Psoas muscle (tissue), 8 donors: ENCODE measurements at places on chromosomes 3 and 15. TPM values are rescaled to one million over a fixed set of nuclear protein-coding genes. Genes with fewer than 3 reads are reported as not detected.

- no peak for DNase-seq
- no peaks in the 10 kb centered on the region for H3K27me3 ChIP-seq
- H3K4me1 ChIP-seq, result no peaks in the 10 kb centered on the region
- no peak overlapping the region for H3K4me3 ChIP-seq
Observed at GRCh38 chr3:54515441-54516213, 393.3 kb downstream of the CACNA2D3 start.

HMCES gene
- total RNA-seq, result 33.9 TPM

- no peak for DNase-seq
- H3K27ac ChIP-seq, result no peak overlapping the region
- no peaks in the 10 kb centered on the region for H3K4me1 ChIP-seq
- H3K4me3 ChIP-seq, result no peak overlapping the region
Observed at GRCh38 chr3:110311541-110311940, 760.1 kb upstream of the NECTIN3 start.

GRCh38 chr15:38920966-38921365 lies 356.4 kb upstream of the RASGRP1 start:
- no peaks in the 10 kb centered on the region for H3K36me3 ChIP-seq
- no peak overlapping the region for H3K4me3 ChIP-seq
- DNase-seq, result no peak

P2RY1 gene
- 1.0 TPM for total RNA-seq

CFAP100 gene
- total RNA-seq, result not detected

DNA sequence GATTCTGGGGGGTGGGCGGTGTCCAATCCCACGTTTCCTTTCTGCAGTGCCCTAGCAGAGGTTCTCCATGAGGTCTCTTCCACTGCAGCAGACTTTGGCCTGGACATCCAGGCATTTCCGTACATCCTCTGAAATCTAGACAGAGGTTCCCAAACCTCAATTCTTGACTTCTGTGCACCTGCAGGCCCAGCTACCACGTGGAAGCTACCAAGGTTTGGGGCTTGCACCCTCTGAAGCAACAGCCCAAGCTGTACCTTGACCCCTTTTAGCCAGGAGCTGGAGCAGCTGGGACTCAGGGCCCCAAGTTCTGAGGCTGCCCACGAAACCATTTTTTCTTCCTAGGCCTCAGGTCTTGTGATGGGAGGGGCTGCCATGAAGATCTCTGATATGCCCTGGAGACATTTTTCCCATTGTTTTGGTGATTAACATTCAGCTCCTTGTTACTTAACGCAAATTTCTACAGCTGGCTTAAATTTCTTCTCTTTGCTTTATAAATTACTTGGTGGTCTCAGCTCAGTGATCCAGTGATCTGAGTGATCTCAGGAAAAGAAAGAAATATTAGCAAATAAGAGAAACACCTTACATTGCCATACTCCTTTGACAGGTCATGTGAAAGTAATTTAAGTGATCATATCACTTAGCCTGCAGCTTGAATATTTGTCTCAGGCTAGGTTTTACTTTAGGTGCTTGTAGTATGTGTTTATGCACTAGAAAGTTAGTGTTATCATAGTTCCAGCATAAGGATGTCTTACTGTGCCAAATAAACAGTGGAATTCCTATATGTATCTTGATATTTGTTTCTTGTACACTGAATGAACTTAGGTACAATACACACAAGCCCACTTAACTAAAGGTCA lies 3.0 kb downstream of the SNAP23 start:
- H3K36me3 ChIP-seq, result peaks cover 12% of the 10 kb centered on the region
- no peak overlapping the region for H3K4me3 ChIP-seq
- DNase-seq, result no peak
- no peaks in the 10 kb centered on the region for H3K27me3 ChIP-seq
- peaks cover 35% of the 10 kb centered on the region for H3K4me1 ChIP-seq

DNA sequence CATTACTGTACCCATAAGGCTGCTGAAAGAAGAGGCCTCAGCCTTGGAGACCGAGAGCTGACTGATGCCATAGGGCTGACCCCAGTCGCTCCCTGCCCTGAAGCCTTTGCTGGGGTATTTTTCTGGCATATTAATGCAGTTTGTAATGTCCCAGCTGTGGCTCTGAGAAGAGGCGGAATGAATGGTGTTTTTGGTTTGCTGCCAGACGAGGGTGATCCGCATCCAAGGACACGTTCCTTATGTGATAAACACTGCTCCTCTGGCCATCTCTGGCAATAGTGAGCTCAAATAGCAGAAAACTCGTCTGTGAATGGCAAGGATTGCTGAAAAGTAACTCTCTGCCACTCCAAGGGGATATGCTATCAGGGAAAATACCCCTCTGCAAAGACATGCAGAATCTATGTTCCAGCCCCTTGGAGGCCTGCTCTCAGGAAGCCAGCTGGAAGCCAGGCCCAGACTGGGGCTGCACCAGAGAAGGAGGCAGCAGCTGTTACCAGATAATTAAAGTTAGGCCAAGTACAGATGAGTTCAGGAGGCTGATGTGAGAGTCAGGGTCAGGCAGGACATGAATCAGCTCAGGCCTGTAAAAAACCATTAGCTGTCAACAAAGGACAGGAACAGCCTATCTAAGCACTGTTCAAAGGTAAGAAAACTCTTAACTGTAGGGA lies 28.9 kb upstream of the KLHL6 start:
- no peaks in the 10 kb centered on the region for H3K36me3 ChIP-seq
- H3K27me3 ChIP-seq, result no peaks in the 10 kb centered on the region
- peak; percentile 69 for DNase-seq
- H3K27ac ChIP-seq, result peak overlapping the region; percentile 66
- peaks cover 49% of the 10 kb centered on the region for H3K4me1 ChIP-seq

VEPH1 gene
- total RNA-seq, result 0.25 TPM

- no peaks in the 10 kb centered on the region for H3K27me3 ChIP-seq
- no peak overlapping the region for H3K27ac ChIP-seq
- no peak for DNase-seq
- no peaks in the 10 kb centered on the region for H3K36me3 ChIP-seq
- no peaks in the 10 kb centered on the region for H3K4me1 ChIP-seq
Observed at GRCh38 chr15:53903129-53903528, 75.1 kb upstream of the UNC13C start.

DNA sequence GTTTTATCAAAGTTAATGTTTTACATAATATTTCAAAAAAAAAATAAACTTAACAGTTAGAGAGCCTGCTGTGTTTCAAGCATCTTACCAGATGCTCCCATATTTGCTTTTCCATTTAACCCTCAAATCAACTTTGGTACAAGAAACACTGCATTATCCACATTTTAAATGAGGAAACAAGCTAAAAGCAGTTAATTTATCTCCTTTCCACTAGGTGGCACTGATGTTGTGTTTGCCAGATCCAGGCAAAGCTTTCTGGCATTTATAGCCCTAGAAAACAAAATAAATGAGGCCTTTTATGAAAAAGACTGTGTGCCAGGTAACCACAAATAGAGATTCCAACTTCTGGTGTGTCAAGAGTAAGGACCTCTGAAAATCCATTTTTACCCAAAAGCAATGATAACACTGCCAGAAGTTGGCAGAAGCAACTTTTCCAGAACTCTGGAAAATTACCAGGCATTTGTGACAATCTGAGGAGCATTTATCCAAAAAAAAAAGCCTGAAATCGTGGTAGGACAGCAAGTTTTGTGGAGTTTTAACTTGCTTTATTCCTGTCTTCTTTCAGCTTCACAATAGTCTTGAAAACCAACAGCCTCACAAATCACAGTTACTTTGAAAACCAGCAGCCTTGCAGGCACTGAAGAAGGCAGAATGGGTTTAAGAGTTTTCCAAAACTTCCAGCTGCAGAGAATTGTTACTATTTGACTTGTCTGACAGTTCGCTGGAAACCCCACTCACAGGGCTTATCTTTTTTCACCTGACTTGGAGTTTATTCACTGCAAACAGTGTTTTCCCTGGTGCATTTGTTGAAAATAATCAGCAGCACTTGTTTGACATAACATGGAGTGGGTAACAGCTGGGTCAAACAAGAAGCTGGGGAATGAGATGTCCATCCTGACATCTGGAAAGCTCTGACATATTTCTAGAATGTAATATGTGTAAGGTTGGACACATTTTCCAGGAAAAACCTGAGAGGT lies 9.2 kb downstream of the FAM162A start:
- H3K4me3 ChIP-seq, result no peak overlapping the region
- no peak overlapping the region for H3K27ac ChIP-seq
- no peaks in the 10 kb centered on the region for H3K4me1 ChIP-seq
- no peaks in the 10 kb centered on the region for H3K36me3 ChIP-seq
- no peaks in the 10 kb centered on the region for H3K27me3 ChIP-seq

MCTP2 gene
- 0.69 TPM for total RNA-seq

GRCh38 chr3:134772591-134772990 lies 22.5 kb upstream of the EPHB1 start:
- H3K27ac ChIP-seq, result no peak overlapping the region
- H3K36me3 ChIP-seq, result no peaks in the 10 kb centered on the region
- no peak for DNase-seq
- no peaks in the 10 kb centered on the region for H3K4me1 ChIP-seq

- H3K4me3 ChIP-seq, result no peak overlapping the region
- no peaks in the 10 kb centered on the region for H3K27me3 ChIP-seq
- no peaks in the 10 kb centered on the region for H3K4me1 ChIP-seq
Observed at GRCh38 chr3:103609472-103609871, 1174.7 kb downstream of the ZPLD1 start.

GRCh38 chr15:71743861-71744382 lies 66.4 kb upstream of the NR2E3 start:
- H3K27me3 ChIP-seq, result no peaks in the 10 kb centered on the region
- H3K4me1 ChIP-seq, result no peaks in the 10 kb centered on the region
- H3K4me3 ChIP-seq, result no peak overlapping the region
- no peak overlapping the region for H3K27ac ChIP-seq
- peak; percentile 61 for DNase-seq
- no peaks in the 10 kb centered on the region for H3K36me3 ChIP-seq

DNA sequence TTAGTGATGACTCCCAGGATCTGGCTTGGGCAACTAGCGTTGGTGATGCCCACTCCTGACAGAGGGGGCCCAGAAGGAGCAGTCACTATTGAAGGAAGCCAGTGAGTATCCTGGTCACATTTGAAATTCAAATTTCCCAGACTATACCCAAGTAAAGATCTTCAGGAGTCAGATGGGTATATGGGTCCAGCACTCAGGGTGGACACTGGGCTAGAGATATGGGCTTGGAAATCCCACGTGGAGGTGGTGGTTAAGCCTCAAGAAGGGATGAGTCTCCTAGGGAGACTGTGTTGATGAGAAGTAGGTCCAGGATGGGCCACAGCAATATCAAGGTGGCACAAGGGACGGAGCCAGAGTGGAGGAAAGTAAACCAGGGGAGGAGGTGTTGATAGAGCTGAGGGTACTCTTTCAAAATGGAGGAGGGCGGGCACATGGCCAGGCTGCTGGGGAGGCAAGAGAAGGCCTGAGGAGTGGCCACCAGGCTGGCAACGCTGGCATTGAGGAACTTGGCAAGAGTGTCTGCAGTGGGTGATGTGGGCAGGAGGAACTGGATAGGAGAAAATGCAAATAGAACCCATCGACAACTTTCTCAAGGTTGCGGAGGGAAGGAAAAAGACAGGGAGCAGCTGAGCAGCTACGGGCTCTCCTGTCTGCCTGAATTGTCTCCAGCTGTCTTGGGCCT lies 3.7 kb upstream of the SLCO2A1 start:
- no peak overlapping the region for H3K27ac ChIP-seq
- H3K4me3 ChIP-seq, result no peak overlapping the region
- no peak for DNase-seq
- peaks cover 3% of the 10 kb centered on the region for H3K27me3 ChIP-seq

GRCh38 chr15:41581110-41581509 lies 22.1 kb downstream of the TYRO3 start:
- no peaks in the 10 kb centered on the region for H3K36me3 ChIP-seq
- no peak for DNase-seq
- no peaks in the 10 kb centered on the region for H3K27me3 ChIP-seq
- no peak overlapping the region for H3K27ac ChIP-seq
- H3K4me3 ChIP-seq, result no peak overlapping the region

- H3K27ac ChIP-seq, result no peak overlapping the region
- H3K36me3 ChIP-seq, result no peaks in the 10 kb centered on the region
- no peak overlapping the region for H3K4me3 ChIP-seq
Observed at GRCh38 chr15:80856809-80857377, 77.7 kb downstream of the CEMIP start.

DNA sequence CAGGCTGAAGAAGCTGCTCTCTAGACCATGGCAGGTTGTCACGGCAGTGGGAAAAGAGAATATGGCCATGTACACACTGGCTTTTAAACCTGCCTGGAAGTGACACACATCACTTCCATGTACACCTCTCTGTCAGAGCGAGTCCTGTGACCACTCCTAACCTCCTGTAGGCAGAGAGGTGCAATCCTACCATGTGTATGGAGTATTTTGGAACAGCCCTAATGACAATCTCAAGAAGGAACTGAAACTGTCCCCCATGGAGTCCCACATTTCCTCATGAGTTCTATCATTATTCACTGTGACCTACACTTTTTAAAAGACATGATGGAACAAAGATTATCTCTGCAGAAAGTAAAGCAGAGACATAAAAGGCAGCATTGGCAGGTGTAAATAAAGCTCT lies 153.4 kb upstream of the PFN2 start:
- H3K36me3 ChIP-seq, result no peaks in the 10 kb centered on the region
- no peak for DNase-seq
- H3K27me3 ChIP-seq, result no peaks in the 10 kb centered on the region

HTR3E gene
- not detected for total RNA-seq

PRR20G gene
- total RNA-seq, result not detected

- DNase-seq, result no peak
- no peak overlapping the region for H3K27ac ChIP-seq
- H3K4me3 ChIP-seq, result no peak overlapping the region
- no peaks in the 10 kb centered on the region for H3K27me3 ChIP-seq
Observed at GRCh38 chr3:71978150-71978721, 193.3 kb upstream of the PROK2 start.

DZIP1L gene
- 1.8 TPM for total RNA-seq

GRCh38 chr3:120214176-120214575 lies 70.8 kb downstream of the GPR156 start:
- H3K36me3 ChIP-seq, result no peaks in the 10 kb centered on the region
- no peaks in the 10 kb centered on the region for H3K27me3 ChIP-seq
- no peak for DNase-seq
- H3K4me1 ChIP-seq, result peaks cover 9% of the 10 kb centered on the region

DNA sequence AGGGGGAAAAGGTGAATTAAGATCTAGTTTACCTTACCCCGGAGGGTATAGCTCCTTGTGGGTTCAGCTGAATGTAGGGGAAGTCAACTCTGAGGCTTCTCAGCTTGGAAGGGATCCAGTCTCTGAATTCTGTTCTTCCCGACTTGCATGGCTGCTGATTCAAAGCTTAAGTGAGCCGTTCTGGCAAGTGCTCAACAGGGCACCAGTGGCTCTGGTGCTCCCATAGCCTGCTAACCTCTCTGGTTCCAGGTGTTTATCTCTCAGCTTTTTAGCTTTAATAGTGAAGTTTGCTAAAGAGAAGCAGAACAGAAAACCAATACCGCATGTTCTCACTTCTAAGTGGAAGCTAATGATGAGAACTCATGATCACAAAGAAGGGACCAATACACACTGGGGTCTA lies 46.3 kb upstream of the RBP1 start:
- no peaks in the 10 kb centered on the region for H3K4me1 ChIP-seq
- H3K4me3 ChIP-seq, result no peak overlapping the region
- no peak overlapping the region for H3K27ac ChIP-seq
- no peak for DNase-seq
- H3K27me3 ChIP-seq, result no peaks in the 10 kb centered on the region

FOXL2NB gene
- not detected for total RNA-seq

GRCh38 chr3:135929670-135930069 lies 35.9 kb upstream of the PPP2R3A start:
- no peaks in the 10 kb centered on the region for H3K27me3 ChIP-seq
- H3K4me3 ChIP-seq, result no peak overlapping the region
- peak; percentile 31 for DNase-seq
- H3K4me1 ChIP-seq, result peaks cover 12% of the 10 kb centered on the region
